Naive thymus-derived CD4-positive, alpha-beta T cell (primary cell): ENCODE measurements at places on chromosomes 6 and 20. TPM values are rescaled to one million over a fixed set of nuclear protein-coding genes. Genes with fewer than 3 reads are reported as not detected.

Gene VGLL2
- polyA plus RNA-seq = not detected

Gene PAK1IP1
- polyA plus RNA-seq = 22.0 TPM

Gene FAM217A
- polyA plus RNA-seq = 0.16 TPM

Gene CST4
- not detected for polyA plus RNA-seq

Gene LY86
- polyA plus RNA-seq = 9.7 TPM

Gene TNXB
- polyA plus RNA-seq = 0.43 TPM

Gene EGFL8
- polyA plus RNA-seq = 0.86 TPM

Gene HLA-DPA1
- polyA plus RNA-seq = 21.1 TPM

Gene PI3
- polyA plus RNA-seq = not detected
